ENCODE measurements at places on chromosomes 16 and 17.

DNA sequence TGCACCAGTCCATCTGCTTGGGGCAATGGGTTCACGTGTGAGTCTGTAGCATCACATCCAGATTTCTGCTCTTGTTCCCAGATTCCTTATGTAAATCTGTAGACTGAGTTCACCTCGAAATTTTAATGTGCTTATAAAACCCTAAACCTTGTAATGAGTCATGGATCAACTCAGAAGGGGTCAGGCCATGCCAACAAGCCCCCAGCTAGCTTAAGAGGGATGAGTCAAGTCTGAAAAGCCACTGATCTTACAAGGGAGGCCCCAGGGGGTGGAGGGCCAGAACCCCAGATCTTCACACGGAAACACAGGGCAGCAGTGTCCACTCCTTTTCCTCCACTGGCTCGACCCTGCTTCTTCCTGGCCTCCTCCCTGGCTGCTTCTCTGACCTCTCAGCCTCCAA is 399.1 kb upstream of the CDH5 start:
- DNase-seq = no peak

DNA sequence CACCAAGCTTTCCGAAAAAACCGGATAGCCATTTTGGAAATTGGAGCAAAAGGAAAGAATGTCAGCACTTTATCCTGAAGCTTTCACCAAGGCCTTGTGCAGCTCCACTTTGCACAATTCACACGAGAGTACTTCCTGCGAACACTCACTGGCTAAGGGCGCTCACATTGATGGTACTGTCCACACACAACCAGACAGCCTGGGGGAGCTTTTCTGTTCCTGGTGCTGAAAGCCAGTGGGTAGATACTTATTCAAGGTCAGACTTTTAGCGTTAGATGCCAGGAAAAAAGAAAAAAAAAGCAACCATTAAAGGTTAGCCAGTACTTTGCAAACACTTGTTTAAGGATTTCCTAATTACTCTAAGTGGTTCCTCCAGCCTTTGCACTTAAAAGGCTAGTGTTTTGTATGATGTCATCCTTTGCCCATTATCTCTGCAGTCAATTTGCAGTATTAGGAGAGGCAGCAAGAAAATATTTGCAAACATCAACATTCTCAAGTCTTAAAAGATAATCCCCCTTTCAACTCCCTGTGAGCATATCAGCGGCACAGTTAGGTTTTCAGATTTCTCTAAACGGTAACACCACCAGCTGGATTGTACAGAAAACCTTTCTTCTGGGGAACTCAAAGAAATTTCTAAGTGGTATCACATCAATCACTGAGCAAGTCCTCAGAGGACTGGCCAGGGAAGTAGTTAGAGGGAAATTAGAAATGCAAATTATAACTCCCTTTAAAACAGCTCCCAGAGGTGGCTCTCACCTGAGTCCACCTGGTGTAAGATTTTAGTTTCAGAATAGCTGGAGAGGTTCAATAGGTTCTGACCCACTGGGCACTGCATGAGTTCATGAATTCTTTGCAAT is 243.4 kb upstream of the IRX5 start:
- DNase-seq = no peak

DNA sequence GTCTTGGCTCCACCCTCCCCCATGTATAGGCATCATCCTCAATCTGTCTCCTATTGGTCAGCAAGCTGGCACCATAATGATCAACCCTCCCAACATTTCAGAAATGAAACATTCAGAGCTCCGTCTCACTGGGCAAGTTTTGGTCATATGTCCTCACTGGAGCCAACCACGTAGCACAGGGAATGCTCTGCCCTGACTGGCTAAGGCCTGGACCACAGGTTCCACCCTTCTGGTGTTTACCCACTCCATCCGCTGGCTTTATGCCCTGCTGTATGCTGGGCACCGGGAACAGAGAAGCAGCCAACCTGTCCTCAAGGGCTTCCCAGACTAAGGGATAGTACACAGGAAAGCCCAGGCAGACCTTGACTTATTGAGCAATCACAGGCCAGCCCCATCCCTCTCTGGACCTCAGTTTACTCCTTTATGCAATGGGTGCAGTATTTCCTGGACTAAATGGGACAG is 20.5 kb downstream of the MYO15A start:
- no peak for DNase-seq

GRCh38 chr16:66050991-66051390 is 315.5 kb upstream of the CDH5 start:
- no peak for DNase-seq

DNA sequence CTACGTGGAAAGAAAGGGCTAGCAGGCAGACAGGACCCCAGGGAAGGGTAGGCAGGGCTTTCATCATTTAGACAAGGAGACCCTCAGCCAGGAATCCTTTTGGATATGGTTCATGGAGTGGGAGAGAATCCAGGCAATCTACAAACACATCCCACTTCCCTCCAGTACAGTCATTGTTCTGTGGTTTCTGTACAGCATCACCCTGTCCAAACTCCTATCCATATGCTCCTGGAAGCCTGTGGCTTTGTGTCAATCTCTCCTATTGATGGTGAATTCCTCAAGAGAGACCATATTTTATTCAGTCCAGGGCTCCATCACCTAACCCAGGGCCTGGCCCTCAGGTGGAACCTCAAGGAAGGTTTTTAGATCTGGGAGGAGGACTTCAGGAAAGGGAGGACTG is 99.2 kb downstream of the SPACA3 start:
- DNase-seq = no peak

DNA sequence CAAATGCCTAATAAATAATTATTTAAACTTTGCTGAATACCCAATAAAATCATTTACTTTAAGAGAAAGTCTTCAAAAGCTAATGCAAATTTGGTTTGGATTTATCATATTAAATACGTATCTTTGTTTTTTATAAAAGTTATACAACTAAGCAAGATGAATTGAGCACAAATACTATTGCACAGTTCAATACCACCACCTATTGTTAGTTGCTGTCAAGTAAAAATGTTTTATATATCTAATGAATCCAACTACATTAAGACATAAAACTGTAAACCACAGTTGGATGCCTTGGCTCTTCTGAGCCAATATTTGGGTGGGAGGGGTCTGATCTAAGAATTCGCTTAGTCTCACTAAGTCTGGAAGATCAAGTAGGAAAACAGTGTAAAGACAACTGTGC is 7.7 kb downstream of the FBXL20 start:
- DNase-seq = no peak

DNA sequence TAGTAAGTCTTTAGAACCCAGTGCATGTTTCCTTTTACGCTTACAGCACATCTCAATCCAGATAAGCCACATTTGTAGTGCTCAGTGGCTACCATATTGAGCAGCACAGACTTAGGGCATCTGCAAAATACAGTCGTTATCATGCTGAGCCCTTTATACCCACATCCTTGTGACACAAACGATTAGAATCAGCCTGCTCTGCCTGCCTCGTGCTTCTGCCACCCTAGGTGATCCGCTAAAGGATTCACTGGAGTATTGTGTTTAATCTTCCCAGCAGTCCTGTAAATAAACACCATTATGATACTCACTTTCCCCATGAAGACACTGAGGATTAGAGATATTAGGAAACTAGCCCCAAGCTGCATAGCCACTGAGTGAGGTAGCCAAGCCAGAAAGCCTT is 51.3 kb upstream of the FA2H start:
- no peak for DNase-seq

DNA sequence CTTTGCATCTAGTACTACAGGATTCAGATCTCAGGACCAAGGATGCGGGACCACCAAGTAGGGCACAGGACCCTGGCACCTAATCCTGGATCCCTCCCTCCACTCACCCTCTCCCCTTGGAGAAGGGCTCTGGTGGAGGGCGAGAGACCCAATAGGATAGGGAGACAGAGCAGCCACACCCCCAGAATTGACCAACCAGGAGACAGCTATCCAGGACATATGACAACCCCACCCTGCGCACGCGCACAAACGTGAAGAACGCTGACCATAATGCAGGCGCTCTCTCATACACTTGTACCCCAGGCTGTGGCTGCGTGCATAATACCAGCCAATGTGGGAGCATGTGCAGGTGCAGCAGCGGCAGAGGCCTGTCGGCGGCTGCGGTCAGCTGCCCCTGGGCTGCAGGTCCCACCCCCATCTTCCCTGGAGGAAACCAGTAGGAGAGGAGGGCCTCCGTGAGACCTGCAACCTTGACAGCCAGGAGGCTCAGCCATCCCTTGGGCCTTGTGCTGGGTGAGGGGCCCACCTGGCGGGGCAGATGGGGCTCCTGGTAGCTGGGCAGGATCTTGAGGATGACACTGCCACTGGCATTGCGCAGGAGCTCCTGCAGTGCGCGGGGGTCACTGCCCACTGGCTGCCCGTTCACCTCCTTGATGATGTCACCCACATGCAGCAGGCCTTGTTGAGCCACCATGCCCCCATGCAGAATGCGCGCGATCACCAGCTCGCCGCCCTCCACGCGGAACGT is 25.4 kb downstream of the MPP2 start:
- no peak for DNase-seq

DNA sequence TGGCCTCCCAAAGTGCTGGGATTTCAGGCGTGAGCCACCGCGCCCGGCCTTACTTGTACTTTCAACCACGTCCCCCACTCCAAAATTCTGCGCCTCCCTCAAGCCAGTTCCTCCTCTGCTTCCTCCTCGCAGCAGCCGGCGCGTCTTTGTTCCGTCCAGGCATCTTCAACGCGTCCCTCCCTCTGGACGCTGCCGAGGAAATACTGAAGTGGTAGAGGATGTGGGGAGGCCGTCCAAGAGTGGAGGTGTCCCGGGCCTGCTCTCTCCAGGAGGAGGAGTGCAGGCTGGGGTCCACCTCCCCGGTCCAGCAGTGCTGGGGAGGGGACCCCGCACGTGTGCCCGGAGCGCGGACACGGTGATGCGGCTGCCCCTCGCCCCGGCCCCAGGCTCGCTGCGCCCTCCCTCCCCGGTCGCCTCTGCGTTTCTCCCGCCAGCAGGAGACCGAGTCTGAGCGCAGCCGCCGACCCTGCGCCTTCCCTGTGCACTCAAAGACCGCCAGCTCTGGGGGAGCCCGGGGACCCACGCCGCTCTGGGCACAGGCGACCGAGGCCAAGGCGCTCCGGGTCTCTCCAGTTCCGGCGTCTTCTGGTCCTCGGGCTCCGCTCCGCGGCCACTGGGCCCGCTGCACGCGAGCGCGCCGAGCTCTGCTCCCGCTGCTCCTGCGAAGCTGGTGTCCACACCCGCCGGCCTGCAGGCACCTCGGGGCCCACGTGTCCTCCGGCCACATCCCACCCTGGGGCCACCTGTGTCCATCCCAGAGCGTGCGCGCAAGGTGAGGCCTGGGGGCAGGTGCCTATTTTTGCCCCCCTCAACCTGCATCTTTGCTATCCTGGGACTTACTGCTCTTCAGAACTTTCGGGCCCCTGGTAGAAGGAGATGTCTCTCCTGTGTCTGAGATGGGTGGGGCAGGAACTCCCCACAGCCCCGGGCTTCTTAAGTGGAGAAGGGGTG is 31.7 kb downstream of the OSBPL7 start:
- peak; percentile 22 for DNase-seq

DNA sequence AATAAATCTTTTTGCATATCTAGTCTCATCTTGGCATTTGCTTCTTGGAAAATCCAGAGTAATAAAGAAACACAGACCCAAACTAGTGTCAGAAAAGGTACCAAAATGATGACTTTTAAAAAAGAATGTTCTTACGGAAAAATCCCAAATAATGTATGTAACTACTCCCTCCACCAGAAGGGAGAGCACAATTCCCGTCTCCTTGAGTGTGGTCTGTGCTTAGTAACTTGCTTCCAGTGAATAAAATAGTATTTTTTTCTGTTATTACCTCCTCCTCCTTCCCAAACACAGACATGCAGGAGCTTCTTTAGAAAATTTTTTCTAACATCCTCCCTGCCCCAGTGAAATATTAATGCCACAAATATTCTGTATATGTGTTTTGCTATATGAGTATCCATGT is 358.1 kb downstream of the ZFHX3 start:
- DNase-seq = no peak

- DNase-seq = no peak
Measured at GRCh38 chr17:56983366-56983765, 5.4 kb downstream of the SCPEP1 start.

DNA sequence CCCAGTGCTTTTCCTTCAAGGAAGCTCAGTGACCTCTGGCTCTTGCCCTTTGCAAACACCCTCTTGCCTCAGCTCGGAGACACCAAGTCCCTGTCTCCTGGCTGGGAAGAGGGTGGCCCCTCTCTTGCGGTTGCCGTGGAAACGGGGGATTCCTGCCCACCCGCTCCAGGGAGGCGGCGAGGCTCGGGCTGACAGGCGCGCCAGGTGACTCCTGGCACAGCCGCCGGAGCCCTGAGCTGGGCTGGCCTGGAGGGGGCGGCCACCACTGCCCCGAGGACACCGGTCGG is 71.4 kb downstream of the ABR start:
- no peak for DNase-seq

GRCh38 chr16:57603115-57604024 is 25.1 kb upstream of the ADGRG1 start:
- DNase-seq = no peak

DNA sequence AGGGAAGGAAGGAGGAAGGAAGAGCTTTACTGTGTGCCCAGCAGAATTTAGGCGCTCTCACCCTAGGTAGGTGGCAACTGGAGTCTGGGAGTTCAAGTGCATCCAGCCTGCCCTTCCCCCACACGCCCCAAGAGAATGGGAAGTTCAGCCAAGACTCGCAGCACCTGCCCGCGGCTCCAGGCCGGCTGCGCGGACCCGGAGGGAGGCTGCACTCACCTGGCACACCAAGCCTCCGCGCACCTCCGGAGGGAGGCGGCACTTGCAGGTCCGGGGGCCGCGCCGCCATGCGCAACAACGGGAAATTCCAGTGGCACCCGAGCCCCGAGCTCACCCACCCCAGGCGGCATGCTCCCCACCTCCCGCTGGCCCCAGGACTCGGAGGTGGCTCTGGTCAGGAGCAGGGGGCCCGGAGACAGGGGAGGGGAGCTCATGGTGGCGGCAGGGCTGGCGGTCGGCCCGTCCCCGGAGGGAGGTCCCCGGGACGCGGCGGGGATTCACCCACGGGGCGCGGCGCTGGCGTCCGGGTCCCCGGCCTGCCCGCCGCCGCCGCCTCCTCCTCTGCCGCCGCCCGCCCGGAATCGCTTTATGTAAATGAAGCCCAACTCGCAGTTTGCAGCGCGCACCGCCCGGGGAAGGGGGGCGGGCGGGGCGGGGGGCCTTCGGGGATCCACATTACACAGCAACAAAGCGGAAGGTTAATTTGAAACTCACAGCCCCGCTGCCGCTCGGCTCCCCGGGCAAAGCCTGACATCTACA is at the start of gene ZFHX3:
ZFHX3 (minus strand) TSS at position 593 of the 756 bp plus-strand sequence. CDS start 87,983 bp downstream, outside the sequence.
- DNase-seq = no peak

DNA sequence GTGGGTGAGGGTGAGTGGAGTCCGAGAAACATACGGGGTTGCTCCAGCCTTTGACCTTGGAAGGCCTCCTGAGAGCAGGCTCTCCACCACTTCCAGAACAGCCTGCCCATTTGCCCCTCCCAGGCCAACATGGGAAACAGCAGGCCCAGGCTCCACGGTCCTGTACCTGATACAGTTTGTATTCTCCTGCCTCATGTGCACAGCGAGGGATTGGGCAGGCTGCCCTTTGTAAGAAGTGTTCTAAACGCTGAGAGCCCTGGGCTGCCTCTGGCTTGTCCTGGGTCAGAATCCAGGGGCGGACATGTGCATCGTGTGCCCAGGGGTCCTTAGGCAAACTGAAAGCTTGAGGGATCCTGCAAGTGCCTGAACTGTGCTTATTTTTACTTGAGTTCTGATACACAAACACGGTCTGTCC is 3.4 kb upstream of the CBX2 start:
- no peak for DNase-seq

GRCh38 chr16:4525634-4526277 is 12.8 kb downstream of the CDIP1 start:
- DNase-seq = no peak

- DNase-seq = no peak
Measured at GRCh38 chr17:34567691-34568465, 11.5 kb upstream of the TMEM132E start.
